ENCODE measurements at places on chromosomes 3 and 15.

DNA sequence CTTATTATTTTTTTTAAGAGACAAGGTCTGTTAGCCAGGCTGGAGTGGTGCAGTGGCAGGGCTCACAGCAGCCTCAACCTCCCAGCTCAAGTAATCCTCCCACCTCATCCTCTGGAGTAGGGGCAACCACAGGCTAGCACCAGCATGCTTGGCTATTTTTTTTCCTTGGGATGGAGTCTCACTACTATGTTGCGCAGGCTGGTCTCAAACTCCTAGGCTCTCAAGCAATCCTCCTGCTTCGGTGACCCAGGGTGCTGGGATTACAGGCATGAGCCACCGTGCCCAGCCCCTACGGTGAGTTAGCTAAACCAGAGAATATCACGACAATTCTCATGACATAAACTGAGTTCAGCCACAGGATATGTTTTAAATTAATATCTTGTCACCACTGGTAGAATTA, 2.0 kb downstream of the DCUN1D1 start:
- DNase-seq, result no peak

GRCh38 chr3:72768936-72769335, 79.3 kb downstream of the SHQ1 start:
- DNase-seq, result no peak

- DNase-seq, result no peak
These were observed 153.4 kb upstream of the SOX14 start for GRCh38 chr3:137610723-137611122.

GRCh38 chr15:57580428-57580827, 11.3 kb upstream of the MYZAP start:
- DNase-seq, result no peak

DNA sequence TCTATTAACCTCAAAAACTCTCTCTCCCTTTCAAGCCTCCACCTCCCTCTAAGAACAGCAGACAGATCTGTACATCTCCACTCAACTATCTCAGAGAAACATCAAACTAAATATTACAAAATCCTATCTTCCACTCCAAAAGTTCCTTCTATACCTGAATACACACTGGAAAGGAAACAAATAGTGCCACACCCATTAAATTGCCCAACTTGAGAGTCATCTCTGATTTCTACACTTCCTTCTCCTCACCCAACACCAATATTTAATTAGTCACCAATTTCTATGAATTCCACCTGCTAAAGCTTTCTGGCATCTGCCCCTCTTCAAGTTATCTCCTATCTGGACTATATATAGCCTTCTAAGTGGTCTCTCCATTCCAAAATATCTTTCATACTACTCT, 65.8 kb downstream of the PEAK1 start:
- DNase-seq, result no peak

DNA sequence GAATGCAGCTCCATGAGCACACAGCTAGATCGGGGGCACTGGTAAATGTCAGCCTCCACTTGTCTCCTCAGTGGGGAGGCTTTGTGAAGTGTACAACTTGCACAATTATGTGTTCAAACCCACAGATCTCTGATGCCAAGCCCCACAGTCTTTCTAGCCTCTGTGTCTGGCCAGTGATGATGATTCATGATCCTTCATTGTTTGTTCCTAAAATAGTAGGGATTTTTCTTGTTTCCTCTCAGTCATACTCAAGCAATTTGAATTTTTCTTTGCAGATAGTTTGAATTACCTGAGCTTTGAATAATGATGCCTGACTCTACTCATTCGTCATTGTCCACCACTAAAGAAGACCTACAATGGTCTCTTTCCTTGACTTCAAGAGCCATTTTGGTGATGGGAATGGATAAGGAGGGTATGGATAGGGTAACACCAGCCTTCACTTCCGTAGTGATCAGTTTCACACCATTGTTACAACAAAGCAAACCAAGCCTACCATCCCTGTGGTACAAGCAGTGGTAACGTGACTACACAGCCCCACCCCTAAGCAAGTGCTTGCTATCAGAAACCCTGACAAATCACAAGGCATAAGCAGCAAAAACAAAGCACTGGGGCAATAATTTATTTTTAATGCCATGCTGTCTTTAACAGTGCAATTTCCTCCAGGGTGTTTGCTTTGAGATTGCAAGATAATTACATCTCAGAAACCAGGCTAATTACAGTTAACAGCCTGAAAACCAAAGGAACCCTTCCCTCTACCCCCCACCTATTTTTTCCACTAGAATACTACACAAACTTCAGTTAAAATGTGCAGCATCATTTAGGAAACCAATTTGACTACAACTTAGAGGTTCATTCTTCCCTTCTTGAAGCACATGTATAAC, 114.1 kb upstream of the PPP2R3A start:
- no peak for DNase-seq

DNA sequence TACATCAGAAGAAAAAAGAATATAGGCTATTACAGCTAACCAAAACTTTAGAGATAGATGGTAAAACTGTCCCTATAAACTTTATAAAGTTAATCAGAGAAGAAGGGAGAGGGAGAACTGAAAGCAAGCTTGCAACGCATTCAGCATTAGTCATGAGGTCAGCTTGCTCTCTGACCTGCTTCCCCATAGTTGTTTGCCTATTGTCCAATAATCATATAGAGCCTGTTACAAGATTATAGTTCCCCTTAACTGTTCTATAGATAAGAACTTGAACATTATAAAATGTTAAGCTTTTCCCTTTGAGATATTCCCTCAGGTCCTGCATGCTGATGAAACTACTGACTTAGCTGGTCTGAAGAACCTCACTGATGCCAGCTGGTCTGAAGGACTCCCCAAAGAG, 74.5 kb downstream of the CPNE4 start:
- DNase-seq, result no peak

DNA sequence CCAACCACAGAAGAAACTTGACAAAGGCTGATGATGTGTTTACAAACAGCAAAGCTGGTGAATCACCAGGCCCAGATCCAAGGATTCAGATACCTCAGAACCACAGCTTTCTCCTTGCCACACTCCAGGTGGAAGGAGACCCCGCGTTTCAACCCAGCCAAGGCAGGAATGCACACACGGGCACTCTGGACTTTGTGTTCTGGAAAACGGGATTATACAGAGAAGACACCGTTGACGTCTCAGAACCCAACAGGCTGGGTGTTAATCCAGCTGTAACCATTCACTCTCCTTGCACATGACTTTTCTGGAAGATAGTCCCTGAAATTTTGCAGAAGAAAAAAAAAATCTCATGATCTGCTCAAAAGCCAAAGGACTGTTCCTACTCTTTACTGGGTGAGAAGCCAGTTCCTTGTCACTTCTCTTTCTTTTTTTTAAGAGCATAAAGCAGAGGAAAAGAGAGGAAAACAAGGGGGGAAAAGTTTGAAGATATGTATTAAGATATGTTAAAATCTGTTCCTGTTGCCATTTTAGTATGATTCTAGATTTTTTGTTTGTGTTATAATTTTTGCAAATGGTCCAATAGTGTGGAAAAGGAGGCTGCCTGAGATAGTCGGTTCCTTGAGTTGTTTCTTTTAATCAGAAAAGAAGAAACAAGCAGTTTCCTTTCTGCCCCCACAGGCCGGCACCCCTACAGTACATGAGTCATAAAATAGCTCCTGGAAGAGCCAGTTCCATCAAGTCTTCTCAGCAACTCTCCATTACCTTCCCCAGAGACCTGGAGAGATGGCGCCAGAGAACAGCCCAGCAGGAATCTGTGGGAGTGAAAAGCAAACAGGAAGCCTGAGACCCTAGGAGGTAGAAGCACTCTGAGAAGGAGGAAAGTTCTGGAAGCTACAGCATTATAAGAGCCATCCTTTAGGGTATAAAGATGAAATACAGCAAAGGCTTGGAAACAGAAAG, 73.1 kb downstream of the RORA start:
- DNase-seq, result no peak

DNA sequence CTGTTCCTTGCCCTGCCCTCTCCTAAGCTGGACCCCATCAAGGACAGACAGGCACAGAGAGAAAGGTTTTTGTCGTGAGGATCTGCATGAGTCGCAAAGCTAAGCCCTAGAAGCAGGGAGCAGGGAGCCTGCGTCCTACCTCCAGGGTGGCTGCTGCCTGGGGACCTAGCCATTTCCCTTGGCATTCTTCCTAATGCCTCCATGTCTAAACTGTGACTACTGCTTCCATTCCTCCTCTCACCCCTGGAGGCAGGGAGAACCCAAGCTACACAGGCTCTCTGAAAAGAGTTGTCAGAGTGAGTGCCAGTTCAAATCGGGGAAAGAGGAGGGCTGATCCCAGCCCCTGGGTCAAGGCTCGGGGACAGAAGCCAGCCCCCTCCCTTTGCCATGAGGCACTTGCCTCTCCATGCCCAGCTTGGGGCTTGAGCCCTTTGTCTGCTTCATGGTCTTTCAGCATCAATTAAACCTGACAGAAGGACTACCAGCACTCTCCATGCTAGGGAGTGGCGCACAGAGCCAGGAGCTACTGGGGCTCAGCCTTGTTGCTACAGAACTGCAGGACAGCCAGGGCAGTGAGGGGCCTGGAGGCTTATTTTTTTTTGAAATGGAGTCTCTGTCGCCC, 2.4 kb downstream of the GCHFR start:
- DNase-seq, result no peak

DNA sequence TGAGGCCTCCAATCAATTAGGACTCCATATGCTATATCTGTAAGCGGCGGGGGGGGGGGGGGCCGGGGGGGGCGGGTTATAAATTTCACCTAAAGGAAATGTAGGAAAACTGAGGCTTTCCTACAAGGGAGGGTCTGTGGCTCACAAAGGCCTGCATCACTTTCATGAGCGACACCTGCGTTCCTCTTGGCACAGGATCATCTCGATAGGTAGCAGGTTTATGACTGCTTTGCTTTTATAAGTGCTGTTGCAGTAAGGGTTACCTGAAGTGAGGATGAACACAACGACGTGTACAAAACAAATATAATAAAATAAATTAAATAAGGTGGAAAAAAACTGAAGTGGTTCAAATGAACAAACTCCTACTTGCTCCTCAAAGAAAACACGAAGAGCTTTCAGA, 194.3 kb downstream of the FOXP1 start:
- no peak for DNase-seq

DNA sequence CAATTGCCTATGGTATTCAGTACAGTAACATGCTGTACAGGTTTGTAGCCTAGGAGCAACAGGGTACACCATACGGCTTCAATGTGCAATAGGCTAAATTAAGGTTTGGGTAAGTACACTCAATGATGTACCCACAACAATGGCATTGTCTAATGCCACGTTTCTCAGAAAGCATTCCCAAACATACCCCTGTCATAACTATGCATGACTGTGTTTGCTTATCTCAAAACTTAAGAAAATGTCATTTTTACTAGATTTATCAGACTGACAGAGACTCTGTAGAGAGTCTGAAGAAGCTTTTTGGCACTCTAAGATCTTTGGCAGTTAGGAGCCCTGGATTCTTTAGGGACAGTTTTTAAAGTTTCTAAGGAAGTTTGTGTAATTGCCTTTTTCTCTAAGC, 59.9 kb downstream of the MECOM start:
- no peak for DNase-seq

DNA sequence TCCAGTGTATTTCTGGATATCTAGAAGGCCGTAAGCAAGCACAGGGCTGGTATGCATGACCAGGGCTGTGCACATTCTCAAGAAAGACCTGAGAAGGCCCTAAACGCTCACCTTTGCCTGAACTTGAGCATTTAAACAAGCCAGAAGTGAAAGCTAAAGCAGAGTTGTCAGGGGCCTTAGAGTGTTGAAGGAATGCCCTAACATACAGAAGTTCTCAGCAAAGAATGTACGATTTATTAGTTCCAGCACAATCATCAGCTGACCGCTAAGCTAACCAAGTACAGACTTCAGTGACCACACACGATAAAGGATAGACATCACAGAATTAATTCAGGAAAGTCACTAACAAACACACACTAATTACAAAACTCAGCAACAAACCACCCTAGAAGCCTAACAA, 8.7 kb downstream of the HLTF start:
- DNase-seq, result no peak

- no peak for DNase-seq
These were observed 99.0 kb downstream of the MEGF11 start for GRCh38 chr15:66154581-66154980.

DNA sequence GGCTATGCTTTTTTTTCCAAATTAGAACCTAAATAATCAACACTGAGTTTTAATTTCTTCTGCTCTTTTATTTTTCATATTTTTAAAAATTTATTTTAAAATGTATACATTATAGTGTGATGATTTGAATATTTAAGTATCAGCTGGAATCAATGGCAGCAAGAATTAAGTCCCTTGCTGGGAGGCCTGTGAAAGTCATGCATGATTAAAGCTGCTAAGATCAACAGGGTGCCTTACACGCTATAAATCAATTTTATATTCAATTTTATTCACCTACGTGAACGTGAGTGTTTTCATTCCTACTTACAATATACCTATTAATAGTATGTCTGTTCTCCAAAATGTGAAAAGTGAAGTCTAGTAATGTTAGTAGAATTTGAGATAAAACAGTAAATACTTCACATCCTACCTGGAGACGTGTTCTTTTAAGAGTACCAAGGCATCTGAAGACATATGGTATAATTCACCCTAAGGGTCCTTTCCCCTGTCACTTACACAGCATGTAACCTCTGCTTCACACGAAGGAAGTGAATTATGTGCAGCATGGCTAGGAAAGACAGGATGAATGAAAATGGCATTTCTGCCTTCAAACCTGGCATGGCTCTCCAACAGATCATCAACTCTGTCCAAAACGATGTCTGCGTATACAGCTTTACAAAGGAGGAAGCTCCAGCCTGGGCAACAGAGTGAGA, 640.4 kb upstream of the ROBO1 start:
- DNase-seq, result no peak

- no peak for DNase-seq
These were observed 54.5 kb upstream of the FNDC3B start for GRCh38 chr3:171984883-171985282.

DNA sequence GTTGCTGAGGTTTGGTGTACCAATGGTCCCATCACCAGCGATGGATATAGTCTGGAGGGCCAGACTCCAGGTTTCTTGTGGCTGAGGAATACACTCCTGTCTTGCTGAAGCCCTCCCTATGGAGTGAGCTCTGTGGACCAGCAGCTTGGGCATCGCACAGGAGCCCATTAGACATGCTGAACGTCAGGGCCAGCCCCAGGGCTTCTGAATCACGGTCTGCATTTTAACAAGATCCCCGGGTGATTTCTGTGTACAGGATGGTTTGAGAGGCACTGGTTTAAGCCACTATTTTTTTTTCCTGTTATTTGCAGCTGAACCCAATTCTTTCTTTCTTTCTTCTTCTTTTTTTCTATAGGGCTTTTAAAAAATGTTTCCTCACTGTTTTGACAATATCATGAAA, 69.5 kb upstream of the XCR1 start:
- DNase-seq, result no peak

DNA sequence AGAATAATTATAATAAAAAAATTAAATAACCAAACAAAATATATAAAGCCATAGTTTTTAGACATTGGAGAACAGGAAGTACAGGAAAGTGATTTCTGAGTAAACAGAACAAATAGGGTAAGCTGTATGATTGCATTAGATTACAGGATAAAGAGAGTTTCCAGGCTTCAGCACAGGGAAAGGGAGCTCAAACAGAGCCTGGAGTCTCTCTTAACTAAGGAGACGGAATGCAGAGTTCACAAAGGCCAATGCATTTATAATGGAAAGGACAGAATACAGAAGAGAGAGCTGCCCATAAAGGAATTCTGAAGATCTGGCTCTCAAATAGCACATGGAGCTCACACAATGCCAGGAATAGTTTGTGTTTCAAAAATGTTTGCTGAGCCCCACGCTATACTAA, 42.0 kb upstream of the OTOL1 start:
- DNase-seq, result no peak

GRCh38 chr15:50315814-50316630, 39.0 kb downstream of the GABPB1 start:
- no peak for DNase-seq
